ENCODE measurements at places on chromosomes 1 and 21.

GRCh38 chr1:20732588-20733359, at the start of gene SH2D5:
TSS of gene SH2D5 (minus strand) at chr1:20732703. CDS start at chr1:20728044, 4,659 bp downstream.
- DNase-seq = peak; percentile 91

- peak; percentile 65 for DNase-seq
These were observed 93.1 kb upstream of the HAO2 start for GRCh38 chr1:119275145-119276134.

DNA sequence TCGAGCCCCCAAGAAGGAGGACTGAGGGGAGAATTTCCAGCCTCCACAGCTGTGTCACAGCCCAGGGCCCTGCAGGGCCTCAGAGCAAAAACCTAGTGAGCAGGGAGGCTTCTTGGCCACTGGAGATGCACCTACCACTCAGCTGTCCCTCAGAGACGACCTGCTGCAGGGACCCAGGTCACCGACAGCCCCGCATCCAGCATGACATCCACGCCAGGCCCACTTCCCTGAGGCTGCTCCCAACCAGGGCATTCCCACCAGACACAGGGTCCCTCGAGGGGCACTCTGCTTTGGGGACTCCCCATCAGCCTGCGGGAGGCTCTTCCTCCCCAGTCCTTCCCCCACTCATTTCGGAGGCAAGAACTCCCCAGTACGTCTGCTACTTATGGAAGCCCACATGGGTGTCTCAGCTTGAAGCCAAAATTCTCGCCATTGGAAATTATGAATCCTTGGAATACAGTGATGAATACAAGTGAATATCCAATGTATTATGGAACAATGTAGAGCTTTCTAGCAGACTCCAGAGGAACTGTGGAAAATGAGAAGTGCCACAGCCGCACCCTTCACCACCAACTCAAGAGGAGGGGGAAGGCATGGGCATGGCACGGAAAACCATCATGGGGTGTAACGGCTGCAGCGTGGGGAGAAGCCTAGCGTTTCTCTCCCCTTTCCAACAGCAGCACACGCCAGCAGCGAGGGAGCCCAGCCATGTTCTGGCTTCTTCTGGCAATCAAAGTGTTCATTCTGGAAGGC, 6.9 kb downstream of the TFF3 start:
- peak; percentile 41 for DNase-seq

GRCh38 chr1:11799896-11800295, 5.9 kb downstream of the MTHFR start:
- DNase-seq = peak; percentile 43

- DNase-seq = no peak
These were observed 40.9 kb downstream of the CLSTN1 start for GRCh38 chr1:9782897-9783296.
